ENCODE measurements at places on chromosomes 13 and 19.

DNA sequence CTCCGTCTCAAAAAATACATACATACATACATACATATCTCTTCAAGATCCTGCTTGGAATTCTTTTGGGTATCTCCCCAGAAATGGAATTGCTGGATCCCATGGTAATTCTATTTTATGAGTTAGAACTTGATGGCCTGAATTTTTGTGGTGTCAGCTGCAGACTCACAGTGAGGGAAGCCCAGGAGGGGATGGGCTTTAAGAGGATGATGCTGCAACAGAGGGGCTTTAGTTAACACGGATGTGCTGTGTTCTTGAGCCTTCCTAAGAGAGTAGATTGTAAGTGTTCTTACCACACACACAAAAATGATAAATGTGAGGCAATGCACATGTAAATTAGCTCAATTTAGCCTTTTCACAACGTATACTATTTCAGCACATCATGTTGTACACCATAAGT lies 31.8 kb downstream of the CACNG6 start:
- DNase-seq: no peak

DNA sequence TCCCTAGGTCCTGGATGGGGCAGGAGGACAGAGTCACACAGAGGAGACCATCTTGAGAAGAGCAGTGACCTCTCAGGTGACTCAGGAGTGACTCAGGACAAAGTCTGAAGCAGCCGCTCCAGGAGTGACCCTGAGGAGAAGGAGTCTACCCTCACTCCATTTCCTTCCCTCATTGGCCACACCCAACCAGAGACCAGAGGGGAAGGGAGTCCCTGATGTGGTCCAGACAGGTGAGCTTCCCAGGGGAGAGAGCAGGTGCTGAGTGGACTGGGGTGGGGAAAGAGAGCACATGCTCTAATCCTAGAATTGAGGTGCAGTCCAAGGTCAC lies 75.5 kb upstream of the MEDAG start:
- DNase-seq: no peak

GRCh38 chr13:40171566-40171965 lies 494.9 kb downstream of the FOXO1 start:
- DNase-seq: no peak

- no peak for DNase-seq
These were observed 11.9 kb downstream of the PRKACA start for GRCh38 chr19:14105680-14106079.

- no peak for DNase-seq
These were observed 66.5 kb downstream of the DGKH start for GRCh38 chr13:42114912-42115311.

GRCh38 chr19:13652810-13653590 lies 111.3 kb upstream of the MRI1 start:
- no peak for DNase-seq

GRCh38 chr13:33184112-33184490 lies 101.5 kb downstream of the STARD13 start:
- no peak for DNase-seq

DNA sequence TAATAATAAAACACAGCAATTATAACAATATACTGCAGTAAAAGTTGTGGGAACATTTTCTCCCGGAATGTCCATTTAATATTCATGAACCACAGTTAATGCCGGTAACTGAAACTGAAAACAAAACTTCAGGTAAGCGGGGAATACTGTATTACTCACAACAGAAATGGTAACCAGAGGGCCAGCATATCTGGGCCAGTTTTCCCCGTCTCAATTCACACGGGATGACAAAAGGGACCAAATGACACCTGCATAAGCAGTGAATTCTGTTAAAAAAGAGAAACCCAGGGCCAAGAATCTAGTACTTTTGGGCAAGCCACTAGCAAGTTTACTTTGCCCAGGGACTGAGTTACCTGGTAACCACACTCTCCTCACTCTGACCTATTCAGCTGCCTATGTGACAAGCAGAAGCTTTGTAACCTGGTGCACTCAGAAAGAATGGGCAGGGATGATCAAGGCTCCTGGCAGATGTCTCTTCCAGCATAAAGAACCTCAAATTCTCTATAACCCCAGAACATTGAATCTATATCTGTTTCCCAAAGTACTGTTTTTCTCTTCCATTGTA lies 1171.2 kb downstream of the DIAPH3 start:
- no peak for DNase-seq

DNA sequence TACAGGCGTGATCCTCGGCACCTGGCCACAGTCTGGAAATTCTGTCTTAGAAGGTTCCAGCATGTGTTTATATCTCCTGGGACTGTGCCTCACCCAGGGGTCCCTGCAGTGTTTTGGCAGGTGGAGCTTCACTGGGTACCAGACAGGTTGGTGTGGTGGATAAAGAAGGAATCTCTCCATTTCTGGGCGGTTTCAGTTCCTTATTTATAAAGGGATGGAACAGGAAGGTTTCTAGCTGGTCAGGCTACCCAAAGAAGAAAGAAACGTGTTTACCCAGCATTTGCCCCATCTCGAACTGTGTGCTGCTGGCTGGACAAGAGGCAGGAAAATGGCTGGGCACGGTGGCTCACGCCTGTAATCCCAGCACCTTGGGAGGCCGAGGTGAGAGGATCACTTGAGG lies 9.8 kb downstream of the PNPLA6 start:
- no peak for DNase-seq

GRCh38 chr13:37409756-37410155 lies 188.8 kb downstream of the POSTN start:
- no peak for DNase-seq

DNA sequence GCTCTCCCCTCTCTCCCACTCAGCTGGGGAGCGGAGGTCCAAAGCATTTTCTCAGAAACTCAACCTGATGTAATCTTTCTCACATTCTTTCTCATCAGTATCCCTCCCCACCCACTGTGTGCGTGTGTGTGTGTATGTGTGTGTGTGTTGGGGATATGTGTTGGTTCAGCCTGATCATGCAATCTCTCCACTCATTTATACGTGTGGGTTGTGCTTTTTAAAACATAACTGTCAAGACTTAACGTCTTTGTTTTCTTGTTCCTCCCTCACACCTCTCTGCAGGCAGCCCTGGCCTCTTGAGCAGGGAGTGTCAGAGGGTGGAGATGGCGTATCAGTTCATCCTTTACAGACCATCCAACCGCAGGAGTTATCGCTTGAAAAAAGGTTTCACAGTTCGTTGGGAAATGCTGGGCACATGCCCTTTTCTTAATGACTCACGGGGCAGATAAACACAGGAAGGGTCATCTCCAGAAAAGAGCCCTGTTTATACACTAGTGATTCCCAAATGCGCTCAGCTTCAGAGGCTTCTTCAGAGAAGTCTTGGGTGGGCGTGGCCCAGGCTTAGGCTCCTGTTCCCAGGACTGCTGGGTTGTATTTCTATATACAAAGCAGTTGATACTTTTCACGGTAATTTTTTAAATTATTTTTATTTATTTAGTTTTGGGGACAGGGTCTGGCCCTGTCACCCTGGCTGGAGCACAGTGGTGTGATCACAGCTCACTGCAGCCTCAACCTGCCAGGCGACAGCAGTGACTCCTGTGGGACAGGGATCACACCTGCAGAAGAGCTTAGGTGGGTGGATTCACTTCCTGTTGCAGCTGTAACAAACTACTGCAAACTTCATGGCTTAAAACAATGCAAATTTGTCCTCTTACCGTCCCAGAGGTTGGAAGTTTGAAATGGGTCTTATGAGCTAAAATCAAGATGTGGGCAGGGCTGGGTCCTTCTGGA lies 60.3 kb downstream of the CCDC70 start:
- DNase-seq: no peak

GRCh38 chr19:14770136-14770535 lies 8.2 kb downstream of the ADGRE2 start:
- DNase-seq: no peak

GRCh38 chr19:55579766-55580621 lies 654 bp downstream of the ZNF579 start:
- peak; percentile 9 for DNase-seq
